ENCODE measurements at places on chromosomes 12 and 14.

- DNase-seq = no peak
Measured at GRCh38 chr14:89564286-89564957, 147.4 kb upstream of the FOXN3 start.

DNA sequence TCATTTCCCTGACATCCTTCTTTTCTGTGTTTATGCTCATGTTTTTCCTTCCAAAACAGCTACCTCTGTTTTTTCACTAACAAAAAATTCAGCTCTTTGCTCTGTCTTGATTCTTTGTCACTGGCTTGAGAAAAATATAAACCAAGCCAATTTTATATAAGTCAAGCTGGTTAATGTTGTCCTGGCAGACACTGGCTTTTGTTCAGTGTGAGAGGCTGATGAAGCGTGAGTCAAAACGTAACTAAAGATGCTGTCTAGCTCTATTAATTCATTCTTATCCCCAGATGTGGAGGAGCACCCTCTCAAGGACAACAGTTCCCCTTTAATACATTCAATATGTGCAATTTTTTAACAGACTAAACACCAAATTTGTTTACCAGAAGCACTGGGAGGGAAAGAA, 15.8 kb downstream of the TSPAN8 start:
- DNase-seq = no peak

GRCh38 chr12:21659383-21659782, 1.7 kb upstream of the LDHB start:
- DNase-seq = no peak

DNA sequence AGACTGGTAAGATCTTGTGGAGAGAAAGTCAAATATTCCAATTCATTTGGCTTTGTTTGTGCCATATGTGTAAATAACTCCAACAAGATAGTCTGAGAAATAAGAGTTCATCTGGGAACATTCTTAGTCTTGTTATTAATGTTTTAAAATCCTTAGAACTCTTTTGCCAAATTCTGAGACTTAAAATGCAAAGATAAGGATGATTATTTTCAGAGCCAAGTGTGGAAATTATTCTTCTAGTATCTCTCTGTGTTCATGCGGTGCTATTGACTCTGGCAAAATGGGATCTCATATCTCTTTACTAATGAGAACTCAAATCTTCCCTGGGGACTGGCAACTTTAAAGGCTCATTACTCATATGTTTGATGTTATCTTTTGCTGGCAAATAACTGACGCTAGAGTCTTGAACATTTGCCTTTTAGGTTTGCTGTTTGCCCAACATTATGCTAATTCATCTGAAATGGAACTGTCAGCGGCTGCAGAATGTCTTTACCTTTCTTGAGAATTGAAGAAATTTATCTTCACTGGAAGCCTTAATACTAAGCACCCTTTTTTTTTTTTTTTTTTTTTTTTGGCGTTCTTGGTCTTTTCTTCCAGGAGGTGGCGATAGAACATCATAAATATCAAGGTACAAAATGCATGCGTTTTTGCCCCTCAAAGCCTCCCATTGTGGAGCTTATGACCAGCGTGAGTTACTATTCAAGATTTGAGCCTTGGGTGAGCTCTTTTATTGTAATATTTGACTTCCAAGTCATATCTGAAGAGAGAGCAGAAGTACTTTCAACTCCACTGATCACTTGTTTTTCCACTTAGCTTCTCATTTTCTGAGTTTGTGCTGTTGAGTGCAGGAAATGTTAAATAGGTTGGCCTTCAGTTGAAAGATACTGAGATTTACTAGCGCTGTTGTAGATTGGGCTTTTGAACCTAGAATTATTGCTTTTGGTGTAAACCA, 86.5 kb downstream of the CAND1 start:
- peak; percentile 13 for DNase-seq
